Activated T-cell treated with anti-CD3 and anti-CD28 coated beads for 4 hours (primary cell): ENCODE measurements at places on chromosomes 3 and 15.

DNA sequence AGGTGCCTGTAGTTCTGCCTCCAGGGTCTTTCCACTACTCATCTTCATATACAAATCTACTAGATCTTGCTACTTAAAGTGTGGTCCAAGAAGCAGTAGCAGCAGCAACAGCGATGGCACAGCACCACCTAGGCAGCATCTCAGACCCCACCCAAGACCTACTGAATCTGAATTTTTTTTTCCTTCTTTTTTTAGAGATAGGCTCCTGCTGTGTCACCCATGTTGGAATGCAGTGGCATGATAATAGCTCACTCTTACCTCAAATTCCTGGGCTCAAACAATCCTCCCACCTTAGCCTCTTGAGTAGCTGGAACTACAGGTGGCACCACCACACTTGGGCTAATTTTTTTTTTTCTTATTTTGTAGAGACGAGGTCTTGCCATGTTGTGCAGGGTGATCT lies 346.7 kb upstream of the TGFBR2 start:
- no peak for DNase-seq

DNA sequence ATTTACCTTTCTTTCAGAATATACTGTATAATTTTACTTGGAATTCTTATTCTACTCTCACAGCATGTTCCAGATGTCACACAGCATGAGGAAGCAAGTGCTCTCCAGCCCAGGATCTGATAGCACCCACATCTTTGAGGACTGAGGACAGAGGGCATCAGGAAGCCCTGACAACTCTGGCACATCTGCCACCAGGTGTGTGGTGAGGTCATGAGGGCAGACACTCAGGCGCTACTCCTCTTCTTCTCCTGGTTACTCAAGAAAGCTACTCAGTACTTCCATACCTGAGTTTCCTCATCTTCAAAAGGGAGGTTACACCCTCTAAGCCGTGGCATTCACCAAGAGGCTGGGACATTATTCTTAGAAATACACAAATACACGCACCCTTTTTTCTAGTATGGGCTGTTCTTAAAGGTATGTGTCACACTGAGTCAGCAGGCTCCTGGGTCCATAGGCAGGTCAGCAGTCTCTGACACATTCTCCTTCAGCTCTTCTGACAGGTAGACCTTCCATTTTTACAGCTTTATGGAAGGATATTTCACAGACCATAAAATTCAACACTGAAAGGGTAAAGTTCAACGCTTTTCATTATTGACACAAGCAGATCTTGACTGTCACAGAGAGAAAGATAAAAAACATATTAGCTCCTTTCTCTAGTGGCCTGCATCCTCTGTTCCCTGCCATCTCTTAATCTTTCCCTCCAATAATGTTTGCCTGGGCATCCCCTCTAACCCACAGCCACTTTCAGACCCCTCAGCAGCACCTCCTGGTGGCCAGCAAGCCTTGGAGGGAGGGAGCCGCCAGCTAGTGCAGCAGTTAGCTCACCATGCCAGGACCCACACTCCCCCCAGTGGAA lies 103.2 kb upstream of the TJP1 start:
- peak; percentile 3 for DNase-seq

GRCh38 chr3:127214975-127215374 lies 22.0 kb downstream of the PRR23E start:
- no peak for DNase-seq

DNA sequence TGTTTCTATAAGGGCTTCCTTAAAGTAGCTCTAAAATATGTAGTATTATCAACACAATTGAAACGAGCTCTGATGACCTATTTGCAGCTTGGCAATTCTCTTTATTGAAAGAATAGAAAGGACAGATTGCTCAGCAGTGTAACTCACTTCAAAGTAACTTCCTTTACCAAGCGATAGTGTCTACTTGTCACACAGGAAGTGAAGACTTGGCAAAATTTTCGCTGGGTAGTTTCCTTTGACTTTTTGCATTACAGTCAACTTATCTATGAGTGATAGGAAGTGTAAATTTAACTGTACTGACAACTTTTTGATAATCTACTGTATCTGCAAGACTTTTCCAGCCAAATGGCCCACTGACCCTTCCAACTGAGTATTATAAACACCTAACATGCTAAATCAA lies 22.8 kb downstream of the SLC9A9 start:
- no peak for DNase-seq

- DNase-seq = no peak
These were observed 705 bp downstream of the DLL4 start for GRCh38 chr15:40929660-40930429.

GRCh38 chr3:109116031-109116430 lies 1.9 kb downstream of the MORC1 start:
- DNase-seq = no peak

DNA sequence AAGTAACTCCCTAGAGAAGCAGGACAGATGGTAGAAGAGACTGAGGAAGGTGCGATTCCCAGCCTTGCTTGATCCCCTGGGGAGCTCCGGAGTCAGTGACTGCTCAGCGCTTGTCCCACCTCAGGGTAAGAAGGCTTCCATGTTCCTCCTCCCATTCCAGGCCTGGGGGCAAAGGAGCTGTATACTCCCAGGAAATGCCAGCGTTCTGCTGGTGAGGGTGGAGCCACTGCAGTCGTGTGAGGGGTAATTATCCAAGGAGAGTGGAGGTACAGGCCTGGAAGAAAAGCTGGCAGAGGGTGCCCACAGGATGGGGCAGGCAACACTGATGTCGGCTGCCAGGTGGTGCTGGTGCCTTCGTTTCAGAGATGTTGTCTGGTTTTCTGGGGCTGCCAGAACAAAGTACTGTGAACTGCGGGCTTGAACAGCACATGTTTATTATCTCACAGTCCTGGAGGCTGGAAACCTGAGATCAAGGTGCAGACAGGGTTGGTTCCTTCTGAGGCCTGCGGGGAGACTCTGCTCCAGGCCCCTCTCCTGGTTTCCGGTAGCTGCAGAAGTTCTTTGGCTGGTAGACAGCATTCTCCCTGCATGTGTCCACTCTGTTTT lies 12.1 kb upstream of the APBA2 start:
- no peak for DNase-seq

GRCh38 chr3:32733631-32734229 lies 48.7 kb downstream of the CNOT10 start:
- no peak for DNase-seq

DNA sequence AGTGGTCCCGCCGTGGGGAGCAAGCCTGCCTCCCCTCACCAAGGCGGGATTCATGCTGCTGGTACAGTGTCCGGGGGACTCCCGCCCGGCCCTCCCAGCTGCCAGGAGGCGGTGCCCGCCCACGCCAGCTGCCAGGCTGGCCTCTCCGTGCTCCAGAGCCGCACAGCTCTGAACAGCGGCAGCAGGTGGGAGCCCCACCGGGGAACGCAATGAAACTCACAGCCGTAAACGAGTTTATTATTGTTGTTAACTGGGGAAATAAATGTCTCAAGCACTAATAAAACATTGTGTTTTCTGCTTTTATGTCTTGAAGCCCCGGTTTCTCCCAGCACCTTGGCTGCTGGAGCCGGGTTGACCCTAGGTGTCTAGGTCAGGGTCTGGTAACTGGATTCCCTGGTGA lies 317.7 kb upstream of the TLE3 start:
- no peak for DNase-seq

DNA sequence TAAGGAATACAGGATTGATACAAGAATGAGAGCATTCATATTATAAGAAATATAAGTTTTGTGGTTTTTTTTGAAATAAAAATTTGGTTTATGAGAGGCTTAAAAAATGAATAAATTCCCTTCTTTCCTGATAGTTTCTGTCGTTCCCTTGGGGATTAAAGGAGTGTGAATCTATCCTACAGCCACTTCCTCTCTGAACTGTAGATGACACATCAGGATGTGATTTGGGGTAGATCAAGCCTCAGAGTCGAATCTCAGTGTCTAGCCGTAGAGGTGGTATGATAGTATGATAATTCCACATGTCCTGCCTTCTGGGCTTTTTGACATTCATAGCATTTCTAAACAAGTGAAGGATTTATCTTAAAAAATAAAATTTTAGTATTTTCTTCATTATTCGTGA lies 343.1 kb downstream of the LPP start:
- DNase-seq = no peak

DNA sequence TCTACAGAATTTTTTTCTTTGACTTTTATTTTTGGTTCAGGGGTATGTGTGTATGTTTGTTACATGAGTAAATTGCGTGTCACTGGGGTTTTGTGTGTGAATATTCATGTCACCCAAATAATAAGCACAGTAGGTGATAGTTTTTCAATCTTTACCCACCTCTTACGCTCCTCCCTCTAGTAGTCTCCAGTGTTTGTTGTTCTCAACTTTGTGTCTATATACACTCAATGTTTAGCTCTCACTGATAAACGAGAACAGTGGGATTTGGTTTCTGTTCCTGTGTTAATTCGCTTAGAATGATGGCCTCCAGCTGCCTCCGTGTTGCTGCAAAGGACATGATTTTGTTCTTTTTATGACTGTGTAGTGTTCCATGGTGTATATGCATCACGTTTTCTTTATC lies 54.4 kb downstream of the MEF2A start:
- no peak for DNase-seq

GRCh38 chr3:55416331-55416821 lies 70.7 kb downstream of the WNT5A start:
- DNase-seq = no peak

GRCh38 chr3:118504906-118505305 lies 529.7 kb downstream of the IGSF11 start:
- DNase-seq = no peak

GRCh38 chr15:47184908-47185801 lies 532.1 kb upstream of the SEMA6D start:
- DNase-seq = no peak

- no peak for DNase-seq
These were observed 53.4 kb upstream of the C3orf80 start for GRCh38 chr3:160171813-160172212.

DNA sequence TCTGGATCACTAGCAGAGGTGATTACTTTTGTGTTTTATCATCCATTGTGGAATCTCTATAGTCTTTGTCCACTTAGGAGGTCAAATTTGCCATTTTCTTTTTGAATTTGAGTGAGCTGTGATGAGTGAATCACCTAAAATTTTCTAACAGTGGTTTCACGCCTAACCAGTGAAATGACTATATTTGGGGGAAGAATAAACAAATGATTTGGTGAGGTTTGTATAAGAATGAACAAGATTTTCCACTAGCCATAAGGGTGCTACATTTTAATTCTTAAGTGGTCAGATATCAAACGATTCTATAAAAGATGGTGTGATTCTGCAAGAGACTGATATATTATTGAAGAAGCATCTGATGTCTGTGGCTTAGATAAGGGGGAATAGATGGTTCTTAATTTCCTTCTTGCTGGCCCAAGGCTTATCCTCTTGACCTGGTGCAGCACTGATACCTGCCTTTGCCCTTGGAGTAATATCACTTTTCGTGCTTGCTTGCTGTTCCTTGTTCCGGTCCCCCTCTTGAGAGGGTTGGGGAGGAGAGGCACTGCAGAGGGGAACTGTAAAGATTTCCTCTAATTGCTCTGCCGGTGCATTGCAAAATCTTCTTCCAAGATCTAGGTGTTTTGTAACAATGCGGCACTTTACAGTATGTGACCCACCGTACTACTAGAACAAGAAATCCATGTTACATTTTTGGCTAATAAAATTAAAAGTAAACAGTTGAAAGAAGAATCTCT lies 14.5 kb downstream of the C3orf20 start:
- DNase-seq = no peak

DNA sequence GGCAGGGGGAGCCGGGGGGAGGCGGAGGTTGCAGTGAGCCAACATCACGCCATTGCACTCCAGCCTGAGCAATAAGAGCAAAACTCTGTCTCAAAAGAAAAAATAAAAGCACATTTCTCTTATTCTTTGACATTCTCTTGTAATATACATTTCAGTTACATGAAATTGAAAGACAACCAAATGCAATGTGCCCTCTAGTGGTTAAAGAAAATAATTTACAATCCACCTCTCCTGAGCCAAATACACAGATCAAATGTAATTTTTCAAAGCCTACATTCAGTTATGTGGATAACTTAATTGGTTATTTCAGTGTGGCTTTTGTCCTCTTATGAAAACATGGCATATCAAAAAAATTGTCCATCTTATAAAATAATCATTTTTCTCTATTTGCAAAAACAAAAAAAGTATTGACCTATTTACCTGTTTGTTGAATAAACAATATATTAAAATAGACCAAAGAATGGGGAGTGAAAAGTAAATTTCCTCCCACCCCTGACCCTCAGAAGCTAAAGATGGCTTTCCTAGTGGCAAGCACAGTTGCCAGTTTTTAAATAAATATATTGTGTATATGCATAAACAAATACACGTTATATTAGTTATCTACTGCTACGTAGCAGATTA lies 14.2 kb upstream of the U2SURP start:
- no peak for DNase-seq

GRCh38 chr15:92011611-92012367 lies 158.3 kb downstream of the SLCO3A1 start:
- DNase-seq = no peak

GRCh38 chr3:122030381-122031122 lies 8.5 kb upstream of the ILDR1 start:
- DNase-seq = no peak

GRCh38 chr3:45640091-45640507 lies 45.5 kb downstream of the LIMD1 start:
- DNase-seq = no peak

DNA sequence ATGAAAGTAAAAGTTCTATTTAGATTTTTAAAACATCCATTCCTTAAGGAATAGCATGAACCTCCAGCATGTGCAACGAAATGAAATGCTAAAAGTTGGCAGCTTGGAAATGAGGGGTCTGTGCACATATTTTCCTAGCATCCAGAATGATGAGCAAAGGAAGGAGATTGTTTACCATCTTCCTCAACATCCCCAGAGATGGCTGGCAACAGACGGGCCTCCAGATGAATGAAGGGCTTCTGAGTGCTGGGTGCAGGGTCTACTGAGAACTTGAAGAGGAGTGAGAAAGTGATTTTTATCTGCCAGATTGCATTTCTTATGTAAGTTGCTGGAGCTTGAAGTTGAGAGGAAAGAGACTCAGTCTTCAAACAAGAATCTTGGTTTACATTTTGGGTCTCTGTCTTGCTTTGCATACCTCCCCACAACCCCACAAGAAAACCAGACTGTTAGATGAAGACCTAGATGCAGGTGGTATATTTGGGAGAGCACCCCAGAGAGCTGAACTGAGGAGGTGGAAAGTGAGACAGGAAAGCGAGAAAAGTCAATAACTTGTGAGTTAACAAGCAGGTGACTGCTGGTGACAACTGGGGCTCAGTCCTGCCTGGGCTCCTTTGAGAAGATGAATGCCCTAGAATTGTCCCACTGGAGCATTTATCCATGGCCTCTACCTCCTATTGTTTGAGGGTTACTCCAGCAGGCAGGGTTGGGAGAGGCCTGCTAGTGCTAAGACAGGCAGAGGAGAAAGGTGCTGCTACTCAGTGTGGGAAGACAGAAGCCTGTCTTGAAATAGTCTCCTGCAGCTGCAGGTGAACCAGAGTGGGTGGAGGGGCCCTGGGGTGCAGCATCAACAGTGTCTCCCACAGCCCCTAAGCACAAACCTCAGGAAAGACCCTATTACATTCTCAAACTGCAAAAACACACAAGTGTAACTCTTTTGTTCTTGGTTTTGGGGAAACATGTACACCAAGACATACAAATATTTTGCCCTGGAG lies 10.5 kb upstream of the CCK start:
- DNase-seq = no peak
